ENCODE measurements at places on chromosomes 7 and 10.

DNA sequence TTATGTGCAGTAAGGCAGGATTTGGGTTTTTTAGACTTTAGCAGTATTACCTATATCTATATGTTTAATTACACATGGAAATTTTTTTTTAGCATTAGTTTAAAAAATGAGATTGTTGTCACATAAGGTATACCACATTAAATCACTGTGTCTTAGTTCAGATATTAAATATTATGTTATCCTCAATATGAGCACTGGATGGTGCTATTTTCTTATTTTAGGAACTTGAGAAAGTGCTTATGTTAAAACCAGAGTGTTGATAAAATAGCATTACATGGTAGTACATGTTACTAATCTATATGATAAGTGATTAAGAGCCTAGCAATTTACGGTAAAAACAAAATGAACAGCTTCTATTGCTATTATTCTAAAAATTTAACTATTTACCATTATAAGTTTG lies 28.8 kb downstream of the MIOS start:
- DNase-seq: peak; percentile 11

DNA sequence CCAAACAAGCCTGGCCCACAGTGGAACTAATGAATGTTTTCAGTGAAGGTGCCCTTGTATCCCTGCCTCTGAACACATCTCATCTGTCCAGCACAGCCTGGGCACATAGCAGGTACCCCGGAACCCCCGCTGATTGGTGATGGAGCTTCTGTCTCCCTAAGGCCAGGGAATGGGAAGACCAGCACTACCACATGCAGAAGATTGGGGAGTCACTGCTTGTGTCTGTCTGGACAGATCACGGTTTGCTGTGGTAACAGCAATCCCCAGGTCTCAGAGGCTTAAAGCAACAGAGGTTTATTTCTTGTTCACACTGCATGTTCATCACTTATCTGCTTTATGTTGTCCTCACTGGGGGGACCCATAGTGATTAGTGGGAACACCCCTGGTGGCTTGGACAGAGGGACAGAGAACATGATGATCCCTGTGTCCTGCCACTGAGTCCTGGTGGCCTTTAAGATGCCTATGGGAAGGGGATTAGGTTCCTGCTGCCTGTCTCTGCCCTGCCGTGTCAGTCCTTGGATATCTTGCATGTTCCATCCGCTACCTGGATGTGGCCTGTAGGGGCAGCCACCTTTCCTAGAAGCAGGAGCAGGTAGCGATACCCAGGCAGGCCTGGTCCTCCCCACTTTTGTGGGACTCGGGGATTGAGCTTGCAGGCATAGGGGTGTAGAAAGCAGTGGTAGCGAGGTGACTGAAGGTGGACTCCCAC lies 3.6 kb downstream of the TSPAN14 start:
- no peak for DNase-seq

- no peak for DNase-seq
Observed at GRCh38 chr7:24715661-24716479, 41.4 kb downstream of the GSDME start.

DNA sequence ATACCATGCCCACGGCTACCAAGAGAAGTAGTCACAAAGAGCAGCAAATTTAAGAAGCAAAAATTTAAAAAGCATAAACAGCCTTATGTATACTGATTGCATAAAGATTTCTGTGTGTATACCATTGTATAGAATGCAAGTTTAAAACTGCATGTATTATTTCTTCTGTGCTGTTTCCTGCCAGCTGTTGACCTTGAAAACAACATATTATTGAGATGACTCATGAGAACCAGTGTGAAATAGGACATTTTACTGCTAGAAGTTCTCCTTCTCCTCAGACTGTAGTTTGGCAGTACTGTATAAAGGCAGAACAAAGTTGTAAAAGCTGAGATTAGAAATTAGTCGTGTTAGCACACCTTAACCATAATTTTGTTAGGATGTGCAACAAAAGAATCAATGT lies 42.3 kb upstream of the SGCE start:
- peak; percentile 67 for DNase-seq

DNA sequence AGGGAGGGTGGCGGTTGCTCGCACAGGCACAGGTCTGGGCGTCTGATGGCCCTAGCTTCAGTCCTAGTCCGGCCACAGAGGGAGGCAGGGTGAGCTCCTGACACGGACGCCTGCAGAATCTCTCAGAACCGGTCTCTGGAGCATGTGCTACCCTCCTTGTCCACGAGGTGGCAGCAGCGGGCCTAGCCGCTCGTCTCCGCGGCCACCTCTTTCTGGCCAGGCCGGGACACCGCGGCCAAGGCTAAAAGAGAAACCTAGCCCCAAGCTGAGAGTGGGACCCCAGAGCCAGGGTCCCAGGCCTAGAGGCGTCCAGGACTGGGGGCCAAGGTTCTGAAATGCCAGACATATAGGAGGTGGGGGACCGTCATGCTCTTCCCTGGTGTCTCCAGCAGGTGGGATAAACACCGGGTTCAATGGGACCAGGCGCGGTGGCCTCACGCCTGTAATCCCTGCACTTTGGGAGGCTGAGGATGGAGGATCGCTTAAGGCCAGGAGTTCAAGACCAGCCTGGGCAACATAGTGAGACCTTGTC lies 3.2 kb upstream of the LAT2 start:
- peak; percentile 42 for DNase-seq

- DNase-seq: no peak
Observed at GRCh38 chr10:8438603-8439002, 384.1 kb downstream of the GATA3 start.

DNA sequence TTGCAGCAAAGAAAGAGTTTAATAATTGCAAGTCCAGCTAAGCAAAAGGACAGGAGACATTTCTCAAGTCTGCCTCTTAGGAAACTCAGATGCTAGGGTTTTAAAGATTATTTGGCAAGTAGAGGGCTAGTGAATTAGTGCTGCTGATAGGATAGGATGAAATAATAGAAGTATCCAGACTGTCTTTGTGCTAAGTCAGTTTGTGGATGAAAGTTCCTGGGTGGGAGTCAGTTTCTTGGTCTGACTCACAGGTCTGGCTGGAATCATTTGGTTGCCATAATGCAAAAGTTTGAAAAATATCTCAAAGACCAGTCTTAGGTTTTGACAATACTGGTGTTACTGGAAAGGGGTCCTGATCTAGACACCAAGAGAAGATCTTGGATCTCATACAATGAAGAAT lies 42.6 kb upstream of the INHBA start:
- no peak for DNase-seq

DNA sequence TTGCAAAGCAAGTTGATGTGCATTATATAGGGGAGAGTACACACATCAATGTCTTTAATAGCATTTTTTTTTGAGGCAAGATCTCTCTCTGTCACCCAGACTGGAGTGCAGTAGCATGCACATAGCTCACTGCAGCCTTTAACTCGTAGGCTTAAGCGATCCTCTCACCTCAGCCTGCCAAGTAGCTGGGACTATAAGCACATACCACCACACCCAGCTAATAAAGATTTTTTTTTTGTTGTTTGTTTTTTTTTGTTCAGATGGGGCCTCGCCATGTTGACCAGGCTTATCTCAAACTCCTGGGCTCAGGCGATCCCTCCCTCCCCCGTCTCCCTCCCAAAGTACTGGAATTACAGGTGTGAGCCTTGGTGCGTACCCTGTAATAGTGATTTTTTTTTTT lies 1.5 kb downstream of the UMAD1 start:
- DNase-seq: no peak

DNA sequence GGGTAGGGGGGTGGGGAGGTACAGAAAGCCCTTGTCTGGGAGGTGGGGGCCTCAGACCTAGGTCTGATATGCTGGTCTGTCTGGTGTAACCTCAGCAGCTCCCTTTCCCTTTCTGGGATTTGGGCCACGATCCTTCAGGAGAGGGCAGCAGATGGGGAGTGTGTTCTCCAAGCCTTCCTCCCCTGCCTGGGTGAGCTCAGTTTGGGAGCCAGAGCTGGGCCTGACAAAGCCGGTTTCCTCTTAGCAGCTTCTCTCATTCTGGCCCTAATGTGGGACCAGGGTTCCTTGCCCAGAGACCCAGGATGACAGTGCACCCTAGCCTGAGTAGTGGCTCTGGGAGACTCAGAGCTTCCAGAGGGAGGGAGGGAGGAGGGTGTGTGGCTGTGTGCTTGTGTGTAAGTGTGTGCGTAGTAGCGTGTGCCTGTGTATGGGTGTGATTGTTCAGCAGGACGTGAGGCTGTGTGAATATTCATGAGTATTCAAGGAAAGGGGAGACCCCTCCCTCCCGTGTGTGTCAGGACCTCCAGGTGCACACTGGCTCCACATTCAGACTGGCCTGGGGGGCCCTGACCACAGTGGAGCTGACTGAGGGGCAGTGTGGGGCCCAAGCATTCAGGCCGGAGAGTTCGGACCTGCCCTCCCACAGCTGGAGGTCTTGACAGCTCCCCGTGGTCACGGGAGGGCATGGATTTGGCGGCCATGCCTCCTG lies 96.5 kb downstream of the ZMIZ1 start:
- DNase-seq: no peak

DNA sequence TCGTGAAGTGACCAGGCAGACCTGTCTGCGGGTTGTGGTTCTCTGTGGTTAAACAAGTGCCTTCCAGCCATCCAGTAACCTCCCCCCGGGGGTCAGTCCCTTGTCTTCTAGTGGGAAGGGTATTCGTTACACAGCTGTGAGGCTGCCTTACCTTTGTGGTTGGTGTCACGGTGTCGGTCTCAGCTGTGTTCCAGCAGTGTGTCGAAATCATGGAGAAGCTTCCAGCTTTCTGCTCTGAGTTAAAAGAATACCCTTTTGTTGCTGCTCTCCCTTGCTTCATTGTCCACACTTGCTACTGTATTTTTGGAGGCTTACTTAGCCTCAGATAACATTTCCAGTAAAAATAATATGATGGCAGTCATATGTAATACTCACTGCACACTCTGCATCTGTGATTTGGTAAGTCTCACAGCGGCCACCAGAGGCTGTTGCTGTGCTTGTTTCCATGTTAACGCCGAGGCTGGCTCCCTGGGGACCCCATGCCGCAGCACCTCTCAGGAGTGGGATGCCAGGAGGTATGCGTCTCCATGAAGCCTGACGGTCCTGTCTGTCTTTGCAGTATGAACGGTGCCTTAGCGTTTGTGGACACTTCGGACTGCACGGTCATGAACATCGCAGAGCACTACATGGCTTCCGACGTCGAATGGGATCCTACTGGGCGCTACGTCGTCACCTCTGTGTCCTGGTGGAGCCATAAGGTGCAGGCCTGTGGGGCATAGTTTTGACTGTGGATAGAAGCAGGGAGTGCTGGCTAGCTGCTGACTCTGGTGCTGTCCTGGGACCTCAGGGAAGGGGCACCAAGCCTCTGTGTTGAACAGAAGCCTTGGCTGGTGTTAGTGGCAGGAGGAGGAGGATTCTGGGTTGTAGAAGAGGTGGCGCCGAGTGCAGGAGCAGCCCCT lies 20.5 kb downstream of the EIF3B start:
- no peak for DNase-seq

DNA sequence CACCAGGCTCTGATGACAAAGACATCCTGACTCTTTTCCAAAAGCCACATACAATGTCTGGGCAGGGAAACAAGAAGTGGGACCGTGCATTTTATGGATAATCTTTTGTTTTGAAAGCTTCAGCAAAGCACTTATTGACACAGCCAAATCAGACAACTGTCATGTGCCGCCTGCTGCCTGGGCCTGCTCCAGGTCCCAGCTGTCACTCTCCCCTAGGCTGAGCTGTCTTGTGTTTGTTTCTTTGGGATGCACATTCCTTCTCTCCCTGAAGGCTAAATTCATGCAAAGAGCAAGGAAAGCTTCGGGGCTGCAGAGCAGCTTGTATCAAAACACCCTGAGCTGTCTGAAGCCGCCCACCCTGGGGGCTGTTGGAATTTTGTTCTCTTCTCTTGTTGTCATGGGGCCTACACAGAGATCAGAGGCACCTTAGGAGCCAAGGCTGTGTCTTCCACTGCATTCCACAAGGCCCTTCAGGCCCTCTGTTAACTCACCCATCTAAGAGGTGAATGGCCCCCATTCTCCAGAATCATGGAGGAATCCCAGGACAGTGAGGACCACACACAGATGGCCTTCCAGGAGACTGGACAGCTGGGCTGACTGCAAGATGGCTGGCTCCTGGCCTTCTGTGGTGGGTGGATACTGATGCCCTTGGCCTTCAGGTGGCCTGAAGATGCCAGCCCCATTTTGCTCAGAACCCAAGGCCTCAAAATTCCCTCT lies 17.8 kb upstream of the SLC18A2 start:
- DNase-seq: no peak

GRCh38 chr7:21953781-21954180 lies 8.1 kb upstream of the CDCA7L start:
- no peak for DNase-seq

- no peak for DNase-seq
Observed at GRCh38 chr10:80503584-80504157, 34.0 kb upstream of the SH2D4B start.

GRCh38 chr10:126390324-126390723 lies 2.0 kb upstream of the ADAM12 start:
- DNase-seq: no peak

- DNase-seq: no peak
Observed at GRCh38 chr7:141991140-141991539, 4.5 kb upstream of the MGAM start.

DNA sequence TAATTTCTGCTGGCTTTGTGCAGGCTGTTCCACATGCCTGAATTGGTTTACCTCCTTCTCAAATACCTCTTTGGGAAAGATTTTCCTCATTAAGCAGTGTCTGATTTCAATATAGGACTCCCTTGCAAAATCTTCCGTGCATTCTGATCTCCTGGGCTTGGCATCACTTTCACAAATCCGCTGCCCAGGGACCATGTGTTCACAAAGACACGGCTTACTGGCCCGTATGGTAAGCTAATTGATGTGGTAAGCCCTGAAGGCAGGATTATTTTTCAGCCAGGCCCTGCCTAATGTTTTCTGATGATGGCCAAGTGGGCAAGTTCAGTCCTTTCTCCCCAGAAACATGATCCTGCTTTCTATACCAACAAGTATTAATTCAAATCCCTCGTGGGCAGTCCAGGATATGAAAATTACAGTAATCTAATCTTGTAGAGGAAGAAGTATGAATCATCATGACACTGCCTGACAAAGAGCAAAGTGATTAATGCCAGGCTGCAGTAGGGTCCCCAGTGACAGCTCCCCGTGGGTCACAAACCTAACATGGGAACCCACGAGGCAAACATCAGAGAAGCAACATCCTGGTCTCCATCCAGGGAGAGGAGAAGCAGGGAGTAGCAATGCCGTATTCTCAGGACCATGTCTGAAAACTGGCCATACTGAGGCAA lies 11.6 kb upstream of the SVIL start:
- no peak for DNase-seq

DNA sequence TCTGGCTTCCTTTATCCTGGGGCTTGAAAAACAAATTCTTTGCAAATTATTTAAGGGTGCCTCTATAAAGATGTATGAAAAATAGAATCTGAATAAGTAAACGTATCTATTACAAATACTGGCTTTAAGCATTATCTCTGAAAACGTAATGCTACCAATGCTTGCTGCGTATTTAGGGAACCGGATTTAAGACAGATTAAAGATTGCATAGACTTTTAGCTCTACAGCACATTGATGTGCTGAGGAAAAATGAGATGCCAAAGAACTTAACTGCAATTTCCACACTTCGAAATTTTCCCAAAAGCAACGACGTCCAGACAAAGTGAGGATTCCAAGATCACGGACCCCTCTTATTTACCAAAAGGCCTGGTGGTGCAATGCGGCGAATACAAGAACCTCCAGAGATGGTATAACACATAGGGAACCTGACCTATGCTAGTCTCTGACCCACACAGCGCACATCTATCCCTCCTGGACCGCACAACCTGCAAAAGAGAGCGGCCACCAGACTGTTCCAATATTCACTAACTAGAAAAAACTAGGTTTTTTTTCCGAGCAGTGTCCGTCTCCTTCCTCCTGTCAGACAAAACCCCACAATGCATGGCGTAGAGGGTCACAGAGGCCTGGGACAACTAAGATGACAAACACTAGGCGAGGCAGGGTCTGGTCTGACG lies 34.3 kb upstream of the PHF14 start:
- DNase-seq: no peak

GRCh38 chr10:71974489-71975021 lies 10.4 kb downstream of the CHST3 start:
- no peak for DNase-seq
